ENCODE measurements at places on chromosomes 7 and 10. TPM values are rescaled to one million over a fixed set of nuclear protein-coding genes. Genes with fewer than 3 reads are reported as not detected.

The TRA2A gene
- total RNA-seq, result 9.4 TPM

The ADCY1 gene
- 1.9 TPM for total RNA-seq

The TMEM196 gene
- total RNA-seq, result 1.5 TPM

The CLCN1 gene
- not detected for total RNA-seq

The MGAM2 gene
- total RNA-seq, result not detected

The HKDC1 gene
- total RNA-seq, result not detected

The ECHDC3 gene
- total RNA-seq, result 18.7 TPM

The NOBOX gene
- not detected for total RNA-seq

The CALHM1 gene
- not detected for total RNA-seq

Data from pericardium fibroblast (primary cell).